ENCODE measurements at places on chromosomes 2 and 18.

DNA sequence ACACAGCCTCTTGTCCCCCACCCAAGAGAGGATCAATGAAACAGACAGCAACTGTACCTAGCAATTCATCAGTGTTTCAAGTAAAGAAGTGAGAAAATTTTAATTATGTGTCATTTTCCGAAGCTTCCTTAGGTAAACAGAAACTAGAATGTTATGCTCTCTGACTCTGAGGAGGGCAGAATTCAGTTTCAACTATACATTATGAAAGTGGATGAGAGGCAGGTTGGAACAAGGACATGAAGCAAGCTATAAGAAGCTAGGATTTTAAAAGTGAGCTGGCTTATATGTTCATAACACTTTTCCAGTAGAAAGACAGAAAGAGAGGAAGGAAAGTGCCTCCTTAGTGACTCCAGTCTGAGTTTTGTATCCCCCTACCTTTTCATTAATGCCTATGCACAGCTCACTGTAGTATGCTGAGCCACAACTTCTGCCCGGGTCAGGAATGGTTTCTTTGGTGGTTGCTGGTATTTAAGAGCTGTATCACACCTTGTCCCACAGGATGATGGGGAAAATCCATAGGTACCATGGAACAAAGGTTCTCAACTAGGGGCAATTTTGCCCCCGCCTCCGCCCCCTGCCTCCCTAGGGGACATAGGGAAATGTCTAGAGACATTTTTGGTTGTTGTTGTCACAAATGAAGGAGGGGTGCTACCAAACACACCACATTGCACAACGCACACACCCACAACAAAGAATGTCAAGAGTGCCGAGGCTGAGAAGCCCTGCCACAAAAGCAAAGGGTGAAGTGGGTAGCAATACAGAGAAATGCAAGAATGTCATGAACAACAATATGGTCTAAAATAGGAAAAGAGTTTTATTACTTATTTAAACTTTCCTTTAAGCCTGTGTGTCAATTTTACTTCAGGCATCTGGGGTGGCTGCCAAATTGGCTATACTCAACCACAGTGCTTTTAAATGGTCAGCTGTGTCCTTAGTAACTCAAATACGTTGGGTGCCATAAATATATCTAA lies 161.0 kb upstream of the ZFP36L2 start:
- DNase-seq, result no peak

DNA sequence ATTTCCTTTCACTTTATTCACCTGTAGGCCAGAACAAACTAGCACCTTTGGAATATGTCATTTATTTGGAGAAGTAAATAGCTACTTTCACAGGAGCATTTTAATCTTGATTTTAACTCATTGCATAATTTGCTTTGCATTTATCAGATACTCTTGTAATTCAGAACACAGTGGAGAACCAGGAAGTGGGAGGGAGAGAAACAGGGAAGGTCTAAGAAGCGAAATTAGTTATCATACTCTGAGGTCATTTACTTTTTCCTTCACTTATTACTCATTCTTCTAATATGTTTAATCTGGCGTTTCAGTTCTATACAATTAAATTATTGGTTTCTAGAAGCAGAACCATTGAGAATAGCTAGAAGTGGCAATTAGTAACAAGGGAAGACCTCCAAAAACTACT lies 20.7 kb downstream of the RBM44 start:
- no peak for DNase-seq

DNA sequence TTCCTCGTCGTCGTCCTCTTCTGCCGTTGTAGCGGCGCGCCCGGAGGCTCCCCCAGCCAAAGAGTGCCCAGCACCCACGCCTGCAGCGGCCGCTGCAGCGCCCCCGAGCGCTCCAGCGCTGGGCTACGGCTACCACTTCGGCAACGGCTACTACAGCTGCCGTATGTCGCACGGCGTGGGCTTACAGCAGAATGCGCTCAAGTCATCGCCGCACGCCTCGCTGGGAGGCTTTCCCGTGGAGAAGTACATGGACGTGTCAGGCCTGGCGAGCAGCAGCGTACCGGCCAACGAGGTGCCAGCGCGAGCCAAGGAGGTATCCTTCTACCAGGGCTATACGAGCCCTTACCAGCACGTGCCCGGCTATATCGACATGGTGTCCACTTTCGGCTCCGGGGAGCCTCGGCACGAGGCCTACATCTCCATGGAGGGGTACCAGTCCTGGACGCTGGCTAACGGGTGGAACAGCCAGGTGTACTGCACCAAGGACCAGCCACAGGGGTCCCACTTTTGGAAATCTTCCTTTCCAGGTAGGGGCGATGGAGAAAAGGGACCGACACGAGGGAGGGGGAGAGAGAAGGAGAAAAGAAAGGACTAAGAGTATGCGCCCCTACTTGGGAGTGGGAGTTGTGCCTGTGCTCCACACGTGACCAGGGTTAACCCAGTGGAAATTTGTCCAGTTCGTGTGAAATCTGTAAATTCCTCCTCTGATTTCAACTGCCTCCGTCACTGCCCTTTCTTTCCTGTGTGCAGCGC lies 800 bp downstream of the HOXD13 start:
- DNase-seq, result no peak

DNA sequence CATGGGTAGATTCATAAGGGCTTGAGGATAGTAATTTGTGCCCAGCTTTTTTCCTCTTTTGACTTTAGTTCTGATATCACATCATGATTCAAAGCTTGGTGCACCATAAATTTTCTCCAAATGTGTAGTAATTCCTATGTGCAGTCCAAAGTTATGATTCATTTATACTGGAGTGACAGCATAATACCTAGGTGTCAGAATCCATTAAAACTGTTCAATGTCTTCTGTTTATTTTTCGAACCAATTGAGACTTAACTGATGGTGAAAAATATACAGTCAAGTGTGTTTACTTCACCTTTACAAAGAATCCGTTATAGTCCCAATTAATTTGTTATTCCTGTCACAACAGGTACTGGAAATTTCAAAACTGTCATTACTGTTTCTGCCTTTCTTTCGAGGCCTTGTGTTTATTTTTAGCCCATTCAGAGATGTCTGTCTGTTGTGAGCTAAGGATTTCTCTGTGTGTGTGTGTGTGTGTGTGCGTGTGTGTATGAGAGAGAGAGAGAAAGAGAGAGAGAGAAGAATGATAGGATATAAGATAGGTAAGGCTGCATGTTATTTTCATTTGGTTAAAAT lies 389.7 kb upstream of the ATP5MC3 start:
- DNase-seq, result no peak

- no peak for DNase-seq
Measured at GRCh38 chr2:38394903-38395341, 17.8 kb upstream of the ATL2 start.

- no peak for DNase-seq
Measured at GRCh38 chr2:205651719-205652118, 30.6 kb upstream of the NRP2 start.

DNA sequence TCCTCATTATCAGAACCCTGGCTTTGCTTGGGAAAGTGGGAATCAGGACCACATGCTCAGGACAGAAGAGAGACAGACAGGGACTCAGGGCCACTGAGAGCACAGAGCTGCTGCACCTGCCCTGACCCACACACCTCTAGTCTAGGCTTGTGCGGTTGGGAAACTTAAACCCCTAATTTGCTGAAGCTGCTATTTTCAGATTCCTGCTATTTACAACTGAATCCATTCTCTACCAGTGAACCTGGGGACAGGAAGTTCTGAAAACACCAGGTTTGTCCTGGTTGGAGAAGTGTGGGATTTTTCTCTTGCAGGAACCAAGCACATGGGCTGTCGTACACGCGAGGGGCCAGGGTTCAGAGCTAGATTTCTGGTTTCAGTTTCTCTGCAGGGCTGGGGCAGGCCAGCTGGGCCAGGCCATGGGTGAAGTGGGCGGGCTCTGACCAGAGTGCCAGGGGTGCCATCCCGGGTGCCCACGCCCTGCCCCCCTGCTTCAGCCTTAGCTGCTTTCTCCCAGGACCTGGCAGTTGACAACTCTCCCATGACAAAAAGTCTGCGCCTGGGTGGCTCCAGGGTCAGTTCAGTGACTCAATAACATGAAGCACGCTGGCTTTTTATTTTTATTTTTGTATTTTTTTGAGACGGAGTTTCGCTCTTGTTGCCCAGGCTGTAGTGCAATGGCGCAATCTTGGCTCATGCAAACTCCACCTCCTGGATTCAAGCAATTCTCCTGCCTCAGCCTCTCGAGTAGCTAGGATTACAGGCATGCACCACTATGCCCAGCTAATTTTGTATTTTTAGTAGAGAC lies 51.3 kb upstream of the SLC1A4 start:
- no peak for DNase-seq

DNA sequence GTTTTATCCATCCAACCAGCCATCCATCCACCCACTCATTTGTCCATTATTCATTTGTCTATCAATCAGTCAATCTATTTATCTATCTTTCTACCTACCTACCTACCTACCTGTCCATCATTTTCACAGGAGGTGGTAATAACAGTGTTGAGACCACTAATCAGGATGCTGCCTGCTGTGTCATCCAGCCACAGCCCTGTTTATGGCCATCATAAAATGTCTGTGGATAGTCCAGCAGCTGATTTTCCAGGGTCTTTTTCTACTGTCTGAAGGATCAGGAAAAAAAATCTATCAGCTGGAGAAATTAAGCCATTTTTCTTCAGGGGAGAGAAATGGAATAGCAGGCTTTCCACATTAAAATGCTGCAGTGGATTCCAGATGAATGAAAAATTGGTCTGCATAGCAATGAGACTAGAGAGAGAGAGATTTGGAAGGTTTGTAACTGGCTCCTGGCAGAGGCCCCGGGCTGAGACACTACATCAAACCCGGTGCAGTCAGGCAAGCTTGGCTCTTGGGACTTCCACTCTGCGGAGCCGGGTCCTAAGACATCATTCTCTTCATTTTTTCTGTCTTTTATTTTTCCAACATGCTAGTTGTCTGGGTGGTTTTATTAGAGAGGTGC lies 33.0 kb upstream of the BOD1L2 start:
- no peak for DNase-seq

DNA sequence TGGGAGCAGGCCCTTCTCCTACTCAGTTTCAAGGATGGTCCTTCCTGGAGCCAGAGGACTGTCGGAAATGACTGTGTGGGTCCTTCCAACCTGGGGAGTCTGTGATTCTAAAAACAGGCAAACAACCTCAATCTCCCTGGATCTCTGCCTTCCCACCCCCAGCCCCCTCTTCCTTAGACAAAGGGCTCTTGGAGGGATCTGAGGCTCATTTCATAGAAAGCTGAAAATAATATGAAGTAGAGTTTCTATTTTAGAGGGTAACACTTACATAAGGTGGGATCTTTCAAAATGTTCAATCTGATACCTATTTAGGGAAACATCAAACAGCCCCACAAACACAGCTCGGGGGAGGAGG lies 69.4 kb downstream of the RHOB start:
- no peak for DNase-seq

DNA sequence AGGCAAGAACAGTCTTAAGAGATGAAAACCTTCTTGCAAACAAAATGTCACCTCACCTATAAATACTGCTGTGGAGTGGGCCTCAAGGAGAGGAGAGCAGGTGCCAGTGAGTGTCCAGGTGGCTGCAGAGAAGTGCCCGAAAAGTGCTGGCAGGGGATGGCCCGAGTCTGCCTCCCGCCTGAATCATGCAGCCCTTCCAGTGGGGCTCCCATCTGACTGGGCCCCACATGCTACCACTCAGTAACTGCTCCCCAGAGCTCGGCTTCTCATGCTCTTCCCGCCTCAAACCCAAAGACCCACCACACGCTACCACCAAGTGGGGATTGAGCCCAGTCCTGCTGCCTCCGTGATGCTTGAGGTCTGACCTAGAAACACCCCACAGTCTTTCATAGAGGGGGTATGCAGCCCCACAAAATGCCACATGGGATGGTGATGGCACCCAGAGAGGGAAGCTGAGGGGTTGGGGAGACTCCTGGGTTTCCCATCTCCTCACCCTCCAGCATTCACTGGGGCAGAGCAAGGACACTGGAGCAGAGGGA lies 7.4 kb downstream of the HS6ST1 start:
- DNase-seq, result no peak

- DNase-seq, result no peak
Measured at GRCh38 chr18:40382197-40382596, 1572.8 kb upstream of the PIK3C3 start.

Measured in activated naive CD4-positive, alpha-beta T cell (primary cell).